ENCODE measurements at places on chromosomes 11 and 22. TPM values are rescaled to one million over a fixed set of nuclear protein-coding genes. Genes with fewer than 3 reads are reported as not detected.

DNA sequence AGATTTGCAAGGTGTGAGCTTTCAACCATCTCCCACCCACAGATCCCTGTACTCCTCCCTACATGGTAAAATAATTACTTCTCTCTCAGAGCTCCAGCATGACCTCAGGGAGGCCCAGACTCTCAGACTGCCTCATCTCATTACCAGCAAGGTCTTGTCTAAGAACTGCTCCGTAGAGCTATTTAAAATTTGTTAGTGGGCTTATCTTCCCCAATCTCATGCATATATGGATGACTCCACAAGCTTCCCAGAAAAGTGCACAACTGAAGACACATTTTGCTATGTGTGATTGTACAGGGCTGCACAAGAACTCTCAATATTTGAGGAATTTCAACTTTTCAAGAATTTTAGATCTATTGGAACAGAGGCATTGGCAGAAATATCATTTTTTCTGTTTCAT lies 230.3 kb downstream of the CSNK2A3 start:
- no peak for DNase-seq

GRCh38 chr11:31956310-31956709 lies 134.6 kb upstream of the RCN1 start:
- DNase-seq = peak; percentile 11

Gene SLC37A2
- 0.45 TPM for total RNA-seq

DNA sequence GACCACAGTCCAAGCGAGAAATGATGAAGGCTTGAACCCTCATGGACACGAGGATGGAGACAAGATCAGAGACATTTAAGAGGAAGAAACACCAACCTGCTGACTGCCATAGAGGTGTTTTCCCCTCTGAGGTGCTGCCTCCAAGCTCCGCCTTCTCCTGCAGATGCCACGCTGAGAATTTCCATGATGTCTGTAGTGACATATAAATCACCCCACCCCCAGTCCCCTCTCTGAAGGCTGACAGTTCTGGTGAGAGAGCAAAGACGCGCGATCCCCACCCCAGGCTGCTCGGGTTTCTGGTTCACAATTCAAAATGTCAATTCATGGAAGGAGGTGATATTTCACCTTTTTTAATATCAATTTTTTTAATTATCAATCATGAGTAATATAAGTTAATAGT lies 28.2 kb downstream of the LRRC32 start:
- no peak for DNase-seq

DNA sequence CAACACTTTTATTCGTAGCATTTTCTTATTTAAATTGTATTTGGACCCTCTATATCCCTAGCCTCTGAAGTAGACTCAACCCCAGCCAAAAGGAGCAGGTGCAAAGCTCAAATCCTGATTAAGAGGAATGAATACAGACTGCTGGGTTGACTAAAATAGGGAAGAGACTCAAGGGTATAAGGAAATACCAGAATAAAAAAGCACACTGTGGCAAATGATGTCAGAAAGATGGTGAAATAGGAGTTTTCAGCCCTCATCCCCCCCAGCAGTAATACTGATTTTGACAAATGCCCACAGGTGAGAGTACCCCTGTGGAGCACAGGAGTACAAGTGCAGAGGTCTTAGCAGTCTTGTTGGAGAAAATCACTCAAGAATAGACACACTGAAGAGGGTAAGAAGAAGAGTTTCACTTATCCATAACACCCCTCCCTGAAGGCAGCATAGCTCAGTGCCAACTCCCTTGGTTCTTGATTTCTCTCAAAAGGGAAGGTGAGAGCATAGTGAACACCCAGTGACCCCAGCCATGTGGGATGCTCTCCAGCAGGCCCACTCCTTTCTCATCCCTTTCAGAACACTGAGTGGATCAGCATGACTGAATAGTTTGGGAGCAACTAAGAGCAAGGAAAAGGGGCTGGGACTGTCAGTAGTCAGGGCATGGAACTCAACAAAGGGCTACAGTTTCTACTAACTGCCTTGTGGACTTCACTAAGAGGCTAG lies 71.7 kb downstream of the TBC1D22A start:
- no peak for DNase-seq

GRCh38 chr22:49404576-49405241 lies 423.0 kb downstream of the BRD1 start:
- DNase-seq = no peak

Gene SMCO4
- total RNA-seq = 17.5 TPM

DNA sequence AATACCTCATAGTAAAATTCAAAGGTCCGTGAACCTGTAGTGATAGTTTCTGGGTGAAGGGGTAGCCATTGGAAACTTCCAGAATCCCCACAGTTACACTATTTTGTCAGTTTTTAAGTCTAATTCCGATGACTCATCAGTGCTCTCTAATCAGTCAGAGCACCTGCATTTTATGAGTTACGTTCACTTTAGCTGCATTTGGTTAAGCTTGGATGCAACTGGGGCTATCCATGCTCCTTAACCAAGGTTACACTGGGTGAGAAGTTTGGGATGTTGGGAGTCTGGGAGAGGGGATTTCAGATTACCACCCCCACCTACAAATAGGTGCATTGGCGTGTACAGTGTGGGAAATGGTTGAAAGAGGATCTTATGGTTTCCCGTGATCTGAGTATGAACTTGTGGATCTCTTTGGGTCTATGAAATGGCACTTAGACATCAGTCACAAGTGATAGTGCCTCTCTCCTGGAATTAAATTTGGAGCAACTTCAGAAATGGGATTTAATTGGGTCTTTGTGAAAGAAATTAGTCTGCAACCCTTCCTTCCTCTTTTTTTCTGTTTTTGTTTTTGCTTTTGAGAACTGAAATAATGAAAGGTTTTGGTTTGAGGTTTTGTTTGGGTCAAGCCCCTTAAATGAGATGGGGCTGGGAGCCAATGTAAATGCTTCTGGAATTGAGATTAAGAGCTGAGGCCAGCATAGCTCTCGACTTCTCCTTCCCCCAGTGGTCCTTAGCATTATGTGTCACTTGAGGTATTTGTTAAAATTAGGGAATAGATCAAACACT lies 31.5 kb downstream of the EHF start:
- DNase-seq = no peak

GRCh38 chr22:17773606-17774205 lies 563 bp downstream of the BID start:
- no peak for DNase-seq

- no peak for DNase-seq
Observed at GRCh38 chr11:3109921-3110706, 52.9 kb upstream of the CARS1 start.

Gene RHOD
- 24.5 TPM for total RNA-seq

DNA sequence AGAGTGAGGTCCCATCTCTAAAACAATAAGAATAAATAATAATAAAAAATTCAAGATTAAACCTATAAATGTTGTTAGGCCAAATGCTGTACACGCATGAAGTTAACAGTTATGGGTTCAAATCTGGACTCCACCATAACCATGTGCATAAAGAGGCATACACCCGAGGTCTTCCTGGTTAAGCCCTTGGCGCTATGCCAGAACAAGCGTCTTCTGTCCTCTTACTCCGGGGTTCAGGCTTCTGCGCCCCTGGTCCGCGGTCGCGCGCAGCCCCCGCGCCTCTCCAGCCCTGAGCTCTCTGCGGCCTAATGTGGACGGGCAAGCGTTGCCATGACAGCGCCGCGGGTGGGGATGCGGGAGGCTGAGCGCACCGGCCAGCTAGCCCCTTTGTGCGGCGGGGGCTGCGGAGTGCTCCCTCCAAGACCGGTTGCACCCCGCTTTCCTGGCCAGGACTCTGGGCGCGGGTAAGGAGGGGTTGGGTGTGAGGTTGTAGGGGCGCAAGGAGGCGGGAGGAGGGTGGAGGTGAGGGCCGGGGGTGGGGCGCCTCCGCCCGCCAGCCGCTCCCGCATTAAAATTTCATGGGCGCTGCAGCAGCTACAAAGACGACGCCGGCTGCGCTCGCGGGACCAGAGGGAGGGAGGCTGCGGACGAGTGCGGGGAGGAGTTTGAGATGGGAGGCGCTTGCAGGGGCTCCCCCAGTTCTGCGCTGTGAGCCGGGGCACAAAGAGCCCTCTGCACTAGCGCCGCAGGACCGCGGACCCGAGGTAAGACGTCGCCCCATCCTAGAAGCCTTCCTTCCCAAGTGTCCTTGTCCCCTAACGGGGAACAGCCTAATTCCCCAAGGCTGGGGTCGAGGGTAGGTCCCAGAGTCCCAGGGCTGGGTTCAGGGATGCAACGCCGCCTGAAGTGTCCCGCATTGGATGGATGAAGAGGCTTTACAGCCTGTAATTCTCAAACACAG lies at the start of gene MIAT:
TSS of gene MIAT (plus strand) at position 698 of the 961 bp plus-strand sequence.
- no peak for DNase-seq

- DNase-seq = no peak
Observed at GRCh38 chr11:119206511-119207414, 624 bp downstream of the CBL start.

Gene UPK3A
- total RNA-seq = not detected

DNA sequence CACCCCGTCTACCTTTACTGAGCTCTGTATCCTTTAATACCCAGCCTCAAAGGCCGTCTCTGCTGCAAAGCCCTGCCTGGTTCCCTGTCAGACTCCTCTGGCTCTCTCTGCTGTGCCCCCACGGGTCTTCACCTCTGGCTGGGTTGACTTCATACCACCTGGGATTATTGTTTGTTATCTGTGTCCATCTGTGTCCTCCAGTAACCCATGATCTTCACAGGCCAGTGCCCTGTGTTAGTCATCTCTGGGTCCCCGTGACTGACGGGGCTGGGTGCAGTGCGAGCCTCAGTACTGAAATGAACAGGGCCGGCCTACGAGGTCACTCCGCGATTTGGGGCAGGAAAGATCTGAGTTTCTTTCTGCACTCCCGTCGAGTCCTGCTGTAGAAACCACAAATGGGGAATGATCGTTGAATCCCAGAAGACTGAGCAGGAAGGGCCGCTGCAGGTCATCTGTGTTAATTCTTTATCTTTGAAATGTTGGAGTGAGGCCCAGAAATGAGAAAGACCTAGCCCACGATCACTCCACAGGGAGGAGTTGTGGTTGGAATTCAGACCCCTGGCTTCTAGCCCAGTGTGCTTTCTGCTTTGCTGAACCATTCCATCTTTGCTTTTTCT lies 12.3 kb upstream of the TUB start:
- peak; percentile 88 for DNase-seq

GRCh38 chr11:129048911-129049310 lies 106.2 kb upstream of the TP53AIP1 start:
- DNase-seq = no peak

GRCh38 chr11:86574493-86575207 lies 97.8 kb downstream of the ME3 start:
- no peak for DNase-seq

Gene CSTPP1
- total RNA-seq = 23.3 TPM

Gene MRGPRX3
- not detected for total RNA-seq

GRCh38 chr11:62433141-62433903 lies 14.5 kb downstream of the SCGB1A1 start:
- peak; percentile 57 for DNase-seq

Gene SBF2
- 31.6 TPM for total RNA-seq

DNA sequence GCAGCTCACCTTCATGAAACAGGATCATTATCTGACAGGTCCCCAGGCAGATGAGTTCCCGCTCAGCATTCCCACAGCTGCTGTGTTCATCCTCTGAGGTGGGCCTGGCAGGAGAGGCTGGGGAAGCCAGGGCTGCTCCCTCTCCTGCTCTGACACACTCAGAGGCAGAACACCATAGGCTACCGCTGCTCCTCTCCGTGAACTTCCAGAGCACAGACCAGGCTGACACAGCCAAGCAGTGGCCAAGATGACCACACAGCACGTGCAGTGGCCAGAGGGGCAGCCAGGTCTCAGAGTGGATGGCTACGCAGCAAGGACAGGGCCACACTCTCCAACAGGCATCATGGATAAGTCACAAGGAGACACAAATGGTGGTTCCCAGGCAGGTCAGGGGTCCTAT lies 8.5 kb downstream of the PRODH start:
- no peak for DNase-seq

- no peak for DNase-seq
Observed at GRCh38 chr11:66362481-66363147, 8.9 kb downstream of the SLC29A2 start.

GRCh38 chr11:85652786-85653447 lies 5.2 kb downstream of the TMEM126A start:
- no peak for DNase-seq

GRCh38 chr11:68274306-68274705 lies 2.5 kb upstream of the C11orf24 start:
- DNase-seq = no peak
